NCI-H2081 (cell line): ENCODE measurements at places on chromosomes 12 and 14.

DNA sequence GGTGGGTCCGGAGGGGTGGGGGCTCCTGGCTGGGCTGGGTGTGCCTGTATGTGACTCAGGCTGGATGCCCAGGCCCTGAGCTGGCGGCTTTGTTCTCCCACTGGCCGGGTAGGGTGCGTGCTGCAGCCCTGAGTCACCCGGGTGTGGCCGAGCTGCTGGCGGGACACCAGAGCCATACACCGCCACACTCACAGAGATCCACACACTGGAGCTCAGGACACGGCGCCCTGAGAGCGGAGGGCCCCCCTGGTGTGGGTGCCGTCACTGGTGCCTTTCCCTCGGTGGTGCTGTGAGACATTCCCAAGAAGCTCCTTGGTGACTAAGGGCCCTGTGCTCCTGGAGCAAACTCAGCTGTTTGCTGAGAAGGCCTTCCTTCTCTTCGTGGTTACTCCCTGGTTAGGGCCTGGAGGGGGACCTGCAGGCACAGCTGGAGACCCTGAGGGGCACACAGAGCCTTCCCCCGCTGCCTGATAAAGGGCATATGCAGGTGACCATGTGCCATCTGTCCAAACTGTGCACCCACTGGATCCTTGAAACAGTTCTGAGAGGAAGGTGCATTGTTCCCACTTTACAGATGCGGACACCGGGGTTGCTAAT, 44.3 kb downstream of the KRT80 start:
- no peak for DNase-seq

GRCh38 chr12:71201136-71201679, 43.4 kb upstream of the TSPAN8 start:
- peak; percentile 82 for DNase-seq

DNA sequence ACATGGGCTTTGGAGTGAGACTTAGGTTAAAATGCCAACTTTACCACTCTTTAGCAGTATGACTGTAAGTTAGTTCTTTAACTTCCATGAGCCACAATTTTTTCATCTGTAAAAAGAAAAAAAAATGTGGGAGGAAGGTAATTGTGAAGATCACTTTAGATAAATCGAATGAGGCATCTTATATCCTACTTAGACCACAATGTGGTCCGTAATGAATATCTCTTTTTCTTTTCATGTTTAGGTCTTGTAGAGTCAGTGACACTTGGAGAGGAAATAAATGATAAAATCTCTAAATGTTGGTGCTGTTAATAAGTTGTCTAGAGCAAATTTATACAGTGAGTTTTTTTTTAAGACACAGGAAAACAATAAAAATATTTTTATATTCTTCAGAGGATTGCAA, 34.3 kb downstream of the RGS6 start:
- no peak for DNase-seq

- DNase-seq, result no peak
Measured at GRCh38 chr14:35337269-35338255, 45.4 kb downstream of the PSMA6 start.

DNA sequence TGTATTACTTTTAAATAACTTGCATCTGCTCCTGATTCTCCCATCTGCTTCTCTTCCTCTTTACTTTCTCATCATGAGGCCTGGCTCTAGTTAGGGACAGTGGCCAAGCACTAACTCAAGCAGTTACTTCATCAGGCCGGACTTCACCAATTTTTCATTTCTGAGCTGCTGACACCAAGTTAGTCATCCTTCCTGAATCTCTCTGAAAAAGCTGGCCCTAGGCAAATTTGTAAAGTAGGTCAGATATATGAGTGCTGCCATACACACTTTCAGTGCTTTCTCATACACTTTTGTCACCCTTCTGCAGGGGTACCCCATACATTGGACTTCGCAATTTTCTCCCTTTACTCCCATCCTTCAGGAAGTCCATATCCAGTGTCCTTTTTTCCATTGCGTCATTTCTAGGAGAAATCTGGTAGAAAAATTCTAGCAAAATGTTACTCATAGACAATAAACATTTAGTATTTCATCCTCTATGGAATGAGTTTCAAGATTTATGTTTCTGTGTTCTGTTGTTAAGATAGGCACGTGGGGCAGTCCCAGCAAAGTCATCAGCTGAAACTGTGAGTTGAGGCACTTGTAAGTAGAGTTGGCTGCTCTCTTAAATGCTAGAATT, 276.8 kb upstream of the TMPO start:
- no peak for DNase-seq

DNA sequence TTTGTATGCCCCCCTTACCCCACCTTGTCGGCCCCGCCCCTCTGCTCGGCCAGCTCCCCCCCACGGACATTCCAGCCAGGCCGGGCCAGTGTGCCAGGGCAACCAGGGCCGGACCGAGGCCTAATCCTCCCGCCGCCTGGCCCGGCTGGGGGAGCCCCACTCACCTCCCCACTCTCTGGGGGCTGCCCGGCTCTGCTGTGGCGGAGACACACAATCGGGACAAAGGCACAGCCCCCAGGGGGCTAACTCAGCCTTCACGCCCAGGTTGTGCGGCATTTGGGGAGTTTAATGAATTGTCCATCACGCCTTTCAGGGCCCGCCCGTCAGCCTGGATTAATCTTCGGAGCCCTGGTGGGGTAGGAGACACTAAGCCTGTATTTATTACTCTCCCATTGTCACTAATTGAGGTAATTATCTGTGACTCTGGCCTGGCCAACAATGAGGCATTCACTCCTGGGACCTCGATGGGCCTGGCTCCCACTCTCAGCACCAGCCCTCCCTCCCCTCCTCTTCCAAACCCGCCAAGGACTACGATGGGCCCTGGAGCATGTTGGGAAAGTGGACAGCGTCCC, 8.7 kb downstream of the WNT1 start:
- DNase-seq, result peak; percentile 33

DNA sequence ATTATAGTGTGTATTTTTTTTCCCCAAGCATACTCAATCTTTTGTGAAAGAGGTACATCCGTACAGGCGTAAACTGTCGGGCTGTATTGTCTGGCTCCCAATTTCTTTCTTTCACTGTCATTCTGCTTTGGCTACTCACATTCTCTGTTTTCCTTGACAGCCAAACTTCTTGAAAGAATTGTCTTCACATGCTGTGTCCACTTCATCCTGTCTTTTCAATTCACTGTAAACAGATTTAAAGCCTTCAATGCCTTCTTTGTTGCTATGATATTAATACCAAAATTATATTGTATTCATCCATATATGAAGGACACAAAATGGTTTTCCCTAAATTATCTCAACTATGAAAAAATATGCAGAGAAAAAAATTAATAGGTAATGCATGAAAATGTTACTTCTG, 6.0 kb upstream of the ATP23 start:
- no peak for DNase-seq

DNA sequence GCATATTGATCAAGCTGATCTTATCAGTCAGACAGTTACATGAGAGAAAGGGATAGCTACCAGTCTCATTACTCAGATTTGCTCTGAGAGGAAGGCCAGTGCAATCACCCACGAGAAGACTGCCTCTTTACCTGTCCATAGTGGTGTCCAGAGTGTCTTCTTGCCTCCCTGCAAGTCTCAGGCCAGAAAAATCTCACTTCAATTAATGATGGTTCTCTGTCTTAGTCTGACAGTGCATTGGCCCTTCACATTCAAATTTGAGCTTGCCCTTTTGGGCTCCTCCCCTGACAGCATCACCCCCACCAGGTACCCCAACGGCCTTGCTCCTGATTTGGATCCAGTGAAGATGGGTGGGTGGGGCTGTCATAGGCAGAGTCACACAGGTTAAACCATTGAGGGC, at the start of gene AICDA:
TSS of gene AICDA (minus strand) at position 231 of the 400 bp plus-strand sequence. CDS start at position 139, 92 bp downstream.
- no peak for DNase-seq

GRCh38 chr12:83473408-83474095, 786.8 kb downstream of the TMTC2 start:
- DNase-seq, result no peak

- DNase-seq, result no peak
Measured at GRCh38 chr12:5043589-5044419, at the start of gene KCNA5. KCNA5 (plus strand) TSS chr12:5043879; CDS start chr12:5044148, 269 bp downstream.

DNA sequence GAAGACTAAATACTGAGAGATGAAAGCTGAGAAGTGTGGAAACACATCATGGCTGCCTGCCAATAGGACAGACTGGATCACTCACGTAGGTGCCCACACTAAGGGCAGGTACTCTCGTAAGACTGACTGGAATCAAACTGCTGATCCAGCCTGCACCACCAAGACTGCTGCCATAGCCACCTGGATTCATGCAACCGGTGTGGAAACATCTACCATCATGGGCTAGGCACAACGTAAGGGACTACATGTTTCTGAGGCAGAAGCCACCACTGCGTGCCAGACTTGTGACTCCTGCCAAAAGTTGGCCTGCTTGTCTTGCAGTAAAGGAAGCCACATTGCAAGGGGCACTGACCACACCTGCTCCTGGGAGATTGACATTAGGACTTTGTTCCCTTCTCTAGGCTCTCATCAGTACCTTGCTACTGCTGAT, 3.8 kb downstream of the POMT2 start:
- DNase-seq, result no peak

DNA sequence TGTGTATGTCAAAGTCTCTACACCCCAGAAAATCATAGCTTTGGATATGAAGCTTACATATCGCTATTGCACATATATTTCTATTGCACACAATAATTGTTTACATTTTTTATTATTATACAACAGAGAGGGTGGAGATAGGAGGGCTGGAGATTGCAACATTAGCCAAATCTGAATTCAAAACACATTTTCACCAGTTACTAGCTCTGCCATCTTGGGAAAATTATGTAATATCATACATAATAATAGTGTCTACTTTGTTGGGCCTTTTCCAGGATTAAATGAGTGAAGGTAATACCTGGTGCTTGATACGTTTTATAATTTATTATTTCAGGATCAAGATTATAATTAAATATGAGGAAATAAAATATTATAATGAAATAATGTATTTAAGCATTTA, 507.4 kb upstream of the TBX3 start:
- no peak for DNase-seq

DNA sequence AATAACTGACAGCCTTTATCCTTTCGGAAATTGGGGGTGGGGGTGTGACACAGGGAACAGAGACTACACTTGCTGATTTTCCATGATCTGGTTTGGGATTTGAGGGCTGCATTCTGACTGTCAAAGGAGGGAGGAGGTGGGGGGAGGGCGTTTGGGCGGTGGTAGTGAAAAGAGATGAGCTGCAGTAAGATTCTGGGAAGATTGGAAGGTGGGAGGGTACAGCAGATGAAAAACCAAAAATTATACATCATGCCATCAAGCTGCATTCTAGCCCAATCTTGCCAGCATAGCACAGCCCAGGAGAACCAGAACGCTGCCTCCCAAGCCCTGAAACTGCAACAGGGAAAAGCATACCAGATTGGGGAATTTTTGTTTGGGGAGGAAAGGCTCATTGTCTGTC, 2.4 kb downstream of the RND1 start:
- no peak for DNase-seq

DNA sequence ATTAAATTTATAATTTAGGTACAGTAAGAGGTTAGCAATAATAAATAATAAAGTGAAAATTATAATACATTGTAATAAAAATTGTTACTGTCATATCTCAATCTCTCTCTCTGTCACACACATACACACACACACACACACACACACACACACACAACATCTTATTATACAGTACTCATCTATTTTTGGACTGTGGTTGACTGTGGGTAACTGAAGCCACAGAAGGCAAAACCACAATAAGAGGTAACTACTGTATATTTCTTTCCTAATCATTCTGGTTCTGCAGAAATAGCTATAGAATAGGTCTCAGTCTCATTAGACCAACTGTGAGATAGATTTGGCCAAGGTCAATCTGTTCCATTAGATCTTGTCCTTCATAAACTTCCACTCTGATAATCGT, 33.1 kb upstream of the PTPRO start:
- DNase-seq, result no peak

GRCh38 chr14:65010211-65010931, 23.7 kb downstream of the FNTB start:
- no peak for DNase-seq

DNA sequence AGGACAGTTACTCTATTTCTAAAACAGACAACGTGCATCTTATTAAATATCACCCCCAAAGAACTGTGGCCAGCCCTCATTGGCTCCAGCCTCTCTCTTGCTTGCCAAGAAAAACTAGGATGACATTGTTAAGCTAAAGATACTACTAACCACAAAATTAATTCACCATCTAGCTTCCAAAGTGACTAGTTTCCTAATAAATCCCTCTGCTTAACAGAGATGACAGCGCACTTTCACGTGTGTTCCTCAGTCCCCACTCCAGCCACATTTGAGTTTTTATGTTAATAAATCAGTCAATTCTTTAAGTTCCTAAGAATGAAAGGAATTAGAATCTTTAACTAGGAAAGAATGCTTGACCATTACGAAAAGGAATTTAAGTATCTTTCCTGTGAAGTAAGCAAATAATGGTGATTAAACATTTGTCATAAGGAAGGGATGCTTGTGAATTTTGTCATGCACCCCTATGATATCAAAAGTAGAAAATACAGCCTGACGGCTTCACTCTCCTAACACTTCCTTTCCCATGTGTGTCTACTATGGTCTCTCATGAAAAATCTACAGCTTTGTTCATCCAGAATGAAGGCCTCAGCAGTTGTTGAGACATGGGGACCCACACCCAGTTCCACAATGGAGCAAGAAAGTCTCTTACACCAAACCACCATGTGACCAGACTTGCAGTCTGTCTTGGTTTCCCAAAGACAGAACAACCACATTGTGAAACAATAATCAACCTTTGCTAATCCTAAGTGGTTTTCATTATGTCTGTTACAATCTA, 8.1 kb downstream of the CORO1C start:
- no peak for DNase-seq

GRCh38 chr12:52856787-52857186, 8.0 kb upstream of the KRT78 start:
- no peak for DNase-seq

- DNase-seq, result no peak
Measured at GRCh38 chr12:124805050-124805449, 58.6 kb downstream of the SCARB1 start.

GRCh38 chr12:58966939-58967338, 46.6 kb upstream of the LRIG3 start:
- DNase-seq, result no peak

- no peak for DNase-seq
Measured at GRCh38 chr12:8991371-8992345, 2.3 kb downstream of the KLRG1 start.

DNA sequence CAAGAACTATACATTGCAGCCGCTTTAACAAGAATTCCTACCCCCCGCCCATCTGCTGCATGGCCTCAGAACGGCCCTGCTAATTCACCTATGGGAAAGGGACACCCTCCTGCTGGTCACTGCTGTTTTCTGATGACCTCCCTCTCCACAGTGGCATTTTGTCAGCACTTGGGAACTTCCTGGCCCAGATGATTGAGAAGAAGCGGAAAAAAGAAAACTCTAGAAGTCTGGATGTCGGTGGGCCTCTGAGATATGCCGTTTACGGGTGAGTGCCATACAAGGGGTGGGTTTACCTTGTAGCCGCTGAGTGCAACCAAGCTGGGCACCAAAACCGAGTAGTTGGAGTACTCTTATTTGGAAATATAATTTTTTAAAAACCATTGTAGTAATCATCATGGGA, 2.7 kb downstream of the PXMP2 start:
- no peak for DNase-seq

- no peak for DNase-seq
Measured at GRCh38 chr12:2115101-2115845, 62.5 kb downstream of the CACNA1C start.
